ENCODE measurements at places on chromosomes 1 and 21.
A peak's percentile ranks its signal among the peaks of the same experiment; 100 is the strongest.

- no peak for DNase-seq
Observed at GRCh38 chr1:208369658-208370057, 125.5 kb upstream of the PLXNA2 start.

GRCh38 chr1:116380499-116381242 is 7.6 kb downstream of the ATP1A1 start:
- no peak for DNase-seq

- no peak for DNase-seq
Observed at GRCh38 chr1:201884425-201884824, 4.3 kb upstream of the SHISA4 start.

DNA sequence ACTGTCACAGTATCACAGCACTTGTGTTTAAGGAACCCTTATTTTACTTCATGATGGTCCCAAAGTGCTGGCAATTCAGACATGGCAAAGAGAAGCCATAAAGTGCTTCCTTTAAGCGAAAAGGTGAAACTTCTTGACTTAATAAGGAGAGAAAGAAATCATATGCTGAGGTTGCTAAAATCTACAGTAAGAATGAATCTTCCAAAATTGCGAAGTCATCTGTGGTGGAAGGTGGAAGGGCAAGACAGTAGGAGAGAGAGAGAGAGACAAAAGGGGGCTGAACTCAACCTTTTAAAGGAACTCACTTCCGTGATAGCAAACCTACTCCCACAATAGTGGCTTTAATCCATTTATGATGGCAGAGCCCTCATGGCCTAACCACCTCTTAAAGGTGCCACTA is 19.3 kb upstream of the AADACL3 start:
- DNase-seq, result no peak

DNA sequence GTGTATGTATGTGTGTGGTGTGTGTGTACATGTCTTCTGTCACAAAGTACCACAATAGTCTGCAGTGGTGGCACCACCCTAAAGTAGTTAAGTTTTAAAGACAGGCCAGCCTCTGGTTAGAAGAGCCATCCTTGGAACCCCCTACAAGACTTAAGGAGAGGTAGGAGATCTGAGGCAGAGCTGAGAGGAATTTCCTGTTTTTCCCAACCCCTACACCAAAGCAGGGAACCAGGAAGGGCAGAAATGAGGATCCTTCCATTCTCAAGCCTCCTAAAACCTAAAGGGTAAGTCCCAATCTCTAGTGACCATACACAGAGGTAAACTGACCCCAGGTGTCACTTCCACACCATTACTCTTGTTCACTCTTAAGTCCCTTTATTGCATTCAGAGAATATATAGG is 11.1 kb downstream of the PEA15 start:
- no peak for DNase-seq

- no peak for DNase-seq
Observed at GRCh38 chr1:215710036-215710898, 143.2 kb downstream of the KCTD3 start.

- no peak for DNase-seq
Observed at GRCh38 chr1:67687649-67688048, 2.6 kb downstream of the GADD45A start.

- no peak for DNase-seq
Observed at GRCh38 chr1:228120857-228121489, 11.9 kb upstream of the MRPL55 start.

DNA sequence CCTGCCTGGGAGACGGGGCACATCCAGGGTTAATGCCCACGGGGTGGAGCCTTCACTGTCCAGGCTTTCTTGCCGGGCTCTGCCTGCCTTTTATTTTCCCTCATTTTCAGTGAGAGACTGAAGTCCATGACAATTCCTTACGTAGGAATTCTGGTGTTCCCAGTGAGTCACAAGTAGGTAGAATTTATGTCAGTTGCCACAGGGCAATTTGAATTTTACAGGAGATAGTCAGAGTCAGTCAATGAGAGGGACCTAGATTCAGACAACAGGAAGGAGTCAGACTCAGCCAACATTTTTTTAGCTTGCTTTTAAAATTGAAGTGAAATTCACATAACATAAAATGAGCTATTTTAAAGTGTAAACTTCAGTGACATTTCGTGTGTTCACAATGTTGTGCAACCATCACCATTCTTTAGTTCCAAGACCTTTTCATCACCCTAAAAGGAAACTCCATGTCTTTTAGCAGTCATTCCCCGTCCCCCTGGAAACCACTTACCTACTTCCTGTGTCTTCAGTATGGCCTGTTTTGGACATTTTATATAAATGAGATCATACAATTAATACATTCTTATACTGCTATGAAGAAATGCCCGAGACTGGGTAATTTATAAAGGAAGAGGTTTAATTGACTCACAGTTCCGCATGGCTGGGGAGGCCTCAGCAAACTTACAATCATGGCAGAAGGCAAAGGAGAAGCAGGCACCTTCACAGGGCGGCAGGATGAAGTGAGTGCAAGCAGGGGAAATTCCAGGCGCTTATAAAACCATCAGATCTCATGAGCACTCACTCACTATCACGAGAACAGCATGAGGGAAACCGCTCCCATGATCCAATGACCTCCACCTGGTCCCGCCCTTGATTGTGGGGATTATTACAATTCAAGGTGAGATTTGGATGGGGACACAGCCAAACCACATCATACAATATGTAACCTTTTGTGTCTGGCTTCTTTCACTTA is 14.6 kb downstream of the AJAP1 start:
- DNase-seq, result no peak

- DNase-seq, result no peak
Observed at GRCh38 chr1:40712997-40713396, 21.5 kb downstream of the NFYC start.

- no peak for DNase-seq
Observed at GRCh38 chr1:169899519-169900217, 6.0 kb upstream of the SCYL3 start.

DNA sequence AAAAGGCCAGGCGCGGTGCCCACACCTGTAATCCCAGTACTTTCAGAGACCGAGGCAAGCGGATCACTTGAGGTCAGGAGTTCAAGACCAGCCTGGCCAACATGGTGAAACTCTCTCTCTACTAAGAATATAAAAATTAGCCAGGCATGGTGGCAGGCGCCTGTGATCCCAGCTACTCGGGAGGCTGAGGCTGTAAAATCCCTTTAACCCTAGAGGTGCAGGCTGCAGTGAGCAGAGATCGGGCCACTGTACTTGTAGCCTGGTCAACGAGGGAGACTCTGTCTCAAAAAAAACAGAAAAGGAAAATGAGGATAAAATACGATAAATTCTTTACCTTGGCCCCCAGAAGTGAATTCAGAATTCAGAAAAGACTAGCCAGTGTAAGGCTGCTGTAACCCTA is 1.6 kb downstream of the TMEM50B start:
- no peak for DNase-seq

DNA sequence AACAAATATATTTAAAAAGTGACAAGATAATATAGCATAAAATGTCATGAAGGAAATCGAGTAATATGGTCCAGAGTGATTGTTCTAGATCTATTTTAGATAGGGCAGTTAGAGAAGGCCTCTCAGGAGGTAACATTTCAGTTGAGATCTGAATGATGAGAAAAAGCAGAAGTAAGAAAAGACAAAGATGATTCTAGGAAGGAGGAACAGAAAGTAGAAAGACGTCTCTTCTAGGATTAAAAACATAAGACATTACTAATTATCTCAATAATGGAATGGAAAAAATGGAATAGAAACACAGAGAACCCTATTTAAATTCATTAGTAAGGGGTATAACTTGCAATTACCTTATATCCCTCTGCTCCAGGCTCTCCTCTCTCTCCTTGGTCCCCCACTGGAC is 130.0 kb upstream of the ZNHIT6 start:
- no peak for DNase-seq

- no peak for DNase-seq
Observed at GRCh38 chr21:37758982-37759381, 157.3 kb downstream of the KCNJ6 start.

DNA sequence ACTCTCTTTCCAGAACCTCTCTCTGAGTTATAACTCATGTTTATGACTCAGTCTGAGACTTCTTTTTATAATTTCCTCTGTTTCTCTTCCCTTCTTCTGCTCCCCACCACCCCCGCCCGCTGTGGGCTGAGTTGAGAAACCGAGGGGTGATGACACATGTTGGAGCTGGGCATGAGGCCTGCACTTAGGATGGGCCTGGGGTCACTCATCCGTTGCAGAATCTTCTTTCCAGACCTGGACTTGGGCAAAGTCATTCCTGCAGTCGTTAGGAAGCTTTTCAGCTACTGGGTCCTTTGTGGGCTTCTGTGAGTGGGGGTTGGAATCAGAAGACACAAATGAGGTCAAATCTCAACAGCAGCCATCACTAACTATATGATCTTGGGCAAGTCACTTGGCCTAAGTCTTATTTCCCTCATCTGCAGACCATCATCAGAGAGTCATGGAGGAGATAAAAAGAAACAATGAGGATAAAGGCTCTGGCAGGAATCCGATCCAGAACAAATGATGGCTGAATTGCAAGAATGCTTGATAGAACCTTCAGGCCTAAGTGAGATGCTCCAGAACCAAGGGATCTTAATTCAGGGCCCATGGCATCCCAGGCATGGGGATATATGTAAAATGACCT is 53.4 kb downstream of the RPS6KA1 start:
- peak; percentile 83 for DNase-seq

DNA sequence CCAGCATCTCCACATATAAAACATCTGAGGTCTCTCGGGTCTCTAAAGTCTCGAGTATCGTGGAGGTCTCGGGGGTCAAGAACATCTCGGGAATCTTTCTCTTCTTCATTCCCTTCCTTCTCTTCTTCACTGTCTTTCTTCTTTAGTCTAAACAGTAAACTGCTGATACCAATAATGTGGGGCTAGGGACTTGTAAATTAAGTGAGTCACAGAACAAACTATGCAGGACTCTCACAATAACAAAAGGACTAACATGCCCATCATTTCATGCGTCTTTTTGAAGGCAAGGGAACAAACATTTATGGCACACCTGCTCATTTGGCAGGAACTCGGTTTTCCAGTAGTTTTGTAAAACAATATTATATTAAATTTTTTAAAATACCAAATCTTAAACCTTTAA is 32.4 kb downstream of the PRPF38A start:
- no peak for DNase-seq

- DNase-seq, result no peak
Observed at GRCh38 chr1:40153073-40153770, 8.0 kb upstream of the RLF start.

DNA sequence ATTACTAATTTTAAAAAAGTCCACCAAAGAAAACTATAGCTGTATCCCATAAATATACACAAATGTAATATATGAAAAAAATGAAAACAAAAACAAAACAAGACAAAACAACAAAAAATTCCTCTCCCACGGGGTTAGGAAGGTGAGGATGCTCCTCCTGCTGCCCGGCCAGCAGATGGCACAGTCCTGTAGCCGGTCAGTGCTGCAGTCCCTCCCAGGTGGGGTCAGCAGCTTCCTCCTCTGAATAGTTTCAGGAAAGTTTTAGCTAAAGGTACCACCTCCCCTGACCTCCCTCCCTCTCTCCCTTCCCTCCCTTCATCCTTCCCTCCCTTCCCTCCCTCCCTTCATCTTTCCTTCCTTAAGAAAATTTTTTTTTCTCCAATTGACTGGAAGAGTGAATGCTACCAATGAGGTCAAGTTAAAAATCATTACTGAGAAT is 67.8 kb upstream of the BCL10 start:
- no peak for DNase-seq

- no peak for DNase-seq
Observed at GRCh38 chr1:83065952-83066727, 932.8 kb downstream of the TTLL7 start.

- no peak for DNase-seq
Observed at GRCh38 chr1:71766748-71767147, 515.6 kb downstream of the NEGR1 start.

DNA sequence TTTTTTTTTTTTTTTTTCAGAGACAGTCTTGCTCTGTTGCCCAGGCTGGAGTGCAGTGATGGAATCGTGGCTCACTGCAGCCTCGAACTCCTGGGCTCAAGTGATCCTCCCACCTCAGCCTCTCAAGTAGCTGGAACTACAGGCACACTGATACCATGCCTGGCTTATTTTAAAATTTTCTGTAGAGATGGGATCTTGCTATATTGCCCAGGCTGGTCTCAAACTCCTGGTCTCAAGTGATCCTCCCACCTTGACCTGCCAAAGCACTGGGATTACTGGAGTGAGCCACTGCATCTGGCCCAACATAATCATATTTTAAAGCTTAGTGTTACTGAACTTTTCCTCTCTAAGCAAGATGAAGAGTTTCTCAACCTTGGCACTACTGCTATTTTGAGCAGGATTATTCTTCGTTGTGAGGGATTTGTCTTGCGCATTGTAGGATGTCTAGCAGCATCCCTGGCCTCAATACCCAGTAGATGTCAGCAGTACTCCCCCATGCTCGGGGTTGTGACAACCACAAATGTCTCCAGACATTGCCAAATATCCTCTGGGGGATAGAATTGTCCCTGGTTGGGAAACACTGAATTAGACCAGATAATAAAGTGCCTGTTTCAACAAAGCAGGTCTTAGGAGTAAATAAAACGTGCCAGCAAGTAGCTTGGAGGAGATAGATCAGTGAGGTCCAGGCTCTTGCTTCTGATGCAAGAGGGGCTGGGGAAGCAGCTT is 15.1 kb upstream of the THRAP3 start:
- no peak for DNase-seq

DNA sequence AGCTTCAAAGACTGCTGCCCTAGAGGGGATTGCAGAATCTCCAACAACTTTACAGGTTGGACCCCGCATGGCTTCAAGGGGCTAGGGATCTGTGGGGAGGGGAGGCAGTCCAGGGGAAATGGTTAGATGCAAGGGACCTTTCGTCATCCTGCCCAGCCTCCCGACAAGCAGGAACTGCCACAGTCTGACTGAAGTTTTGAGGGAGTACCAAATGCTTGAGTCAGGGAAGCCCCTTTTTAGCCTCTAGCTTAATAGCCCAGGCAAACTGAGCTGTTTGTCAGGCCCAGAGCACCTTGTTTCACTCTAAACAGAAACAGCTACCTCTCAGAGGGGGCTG is 1.1 kb downstream of the TOR3A start:
- no peak for DNase-seq

DNA sequence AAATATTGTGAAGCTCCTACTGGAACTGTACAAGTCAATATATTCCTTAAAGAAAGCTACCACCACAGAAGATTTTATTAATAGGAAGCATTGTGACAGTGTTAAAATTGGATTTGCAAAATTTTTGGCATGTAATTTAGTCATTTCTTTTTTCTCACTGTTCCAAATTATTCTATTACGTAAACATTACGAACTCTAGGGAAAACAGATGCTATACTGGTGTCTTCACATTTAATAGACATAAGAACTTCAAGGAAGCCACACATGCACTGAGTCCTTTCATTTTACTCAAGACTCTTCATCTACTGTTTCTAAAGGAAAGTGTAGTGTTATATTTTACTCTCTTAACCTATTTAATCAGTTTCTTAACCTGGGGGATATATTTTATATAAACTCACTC is 135.4 kb downstream of the HMCN1 start:
- no peak for DNase-seq

Data from stimulated activated CD4-positive, alpha-beta T cell treated with anti-CD3 and anti-CD28 coated beads, Interleukin-12 subunit alpha, Interleukin-12 subunit beta, amount 100 ng/mL, for 24 hours (primary cell).